ENCODE measurements at places on chromosomes 16 and 17.

DNA sequence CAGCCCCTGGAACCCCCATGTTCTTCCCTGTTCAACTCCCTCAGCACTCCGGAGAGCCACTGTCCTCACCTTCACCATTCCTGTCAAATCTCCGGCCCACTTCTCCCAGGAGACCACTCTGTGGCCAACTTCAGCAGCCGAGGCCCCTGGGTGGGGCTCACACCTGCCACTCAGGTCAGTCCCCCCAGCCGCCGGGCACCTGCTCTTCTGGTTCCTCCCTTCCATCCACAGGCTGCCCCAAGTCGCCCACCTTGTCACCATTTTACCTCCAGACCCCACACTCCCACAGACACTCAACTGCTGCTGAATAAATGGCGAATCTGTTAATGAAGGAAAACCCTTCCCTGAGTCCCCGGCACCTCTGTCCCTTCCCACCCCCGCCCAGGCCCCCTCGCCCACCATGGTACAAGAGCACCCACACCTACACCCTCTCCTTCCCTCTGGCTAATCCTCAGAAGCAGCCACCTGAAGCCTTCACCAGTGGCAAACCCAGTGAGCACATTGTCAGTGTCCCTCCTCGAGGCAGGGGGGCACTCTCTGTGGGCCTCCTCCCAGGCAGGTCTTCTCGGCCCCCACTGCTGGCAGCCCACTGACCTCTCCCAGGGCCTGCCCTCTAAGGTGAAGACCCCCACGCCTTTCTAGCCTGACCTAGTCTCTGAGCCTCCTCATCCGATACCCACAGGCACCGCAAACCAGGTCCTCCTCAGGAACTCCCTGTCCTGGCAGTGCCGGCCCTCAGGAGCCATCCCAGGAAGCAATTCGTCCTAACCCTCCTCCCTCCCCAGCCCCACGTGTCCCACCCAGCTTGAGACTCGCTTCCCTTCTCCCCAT lies 8.2 kb downstream of the CANT1 start:
- no peak for DNase-seq

GRCh38 chr16:74107795-74108610 lies 188.6 kb upstream of the PSMD7 start:
- DNase-seq, result no peak

GRCh38 chr17:9101356-9101755 lies 80.0 kb downstream of the NTN1 start:
- no peak for DNase-seq

- DNase-seq, result no peak
Measured at GRCh38 chr17:11935734-11936406, 61.4 kb downstream of the ZNF18 start.

DNA sequence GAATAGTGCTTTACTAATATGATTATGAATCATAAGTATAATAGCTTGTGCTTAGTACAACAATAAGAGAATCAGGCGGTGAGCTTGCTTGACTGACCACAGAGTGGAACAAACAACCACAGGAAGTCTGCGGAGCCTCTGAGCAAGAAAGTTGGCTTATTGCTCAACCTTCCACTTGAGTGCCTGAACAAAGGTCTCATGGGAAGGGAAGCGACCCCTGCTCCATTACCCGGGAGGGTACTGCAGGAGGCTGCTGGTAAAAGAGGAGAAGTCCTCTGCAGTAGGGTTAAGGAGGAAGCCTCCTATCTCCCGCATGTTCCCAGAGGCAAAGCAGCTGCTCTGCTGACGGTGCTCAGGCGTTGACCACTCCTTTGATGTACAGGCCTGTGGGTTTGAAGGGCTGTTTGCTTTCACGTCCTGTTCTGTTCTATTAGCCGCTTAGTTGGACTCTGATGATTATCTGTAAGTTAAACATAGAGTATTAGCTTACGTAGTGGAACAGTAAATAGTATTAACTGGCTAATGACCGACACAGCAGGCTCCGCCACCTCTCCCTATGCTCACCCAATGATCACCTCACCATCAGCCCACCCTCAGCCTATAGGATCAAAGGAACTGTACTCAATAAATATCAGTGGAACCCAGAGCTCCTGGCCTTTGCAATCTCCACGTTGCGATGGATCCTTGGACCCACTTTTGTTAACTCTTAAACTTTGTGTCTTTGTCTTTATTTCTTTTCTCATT lies 17.5 kb downstream of the ALOX15B start:
- no peak for DNase-seq

- no peak for DNase-seq
Measured at GRCh38 chr17:62882284-62882683, 74.2 kb upstream of the MARCHF10 start.
